ENCODE measurements at places on chromosomes 2 and 18.

DNA sequence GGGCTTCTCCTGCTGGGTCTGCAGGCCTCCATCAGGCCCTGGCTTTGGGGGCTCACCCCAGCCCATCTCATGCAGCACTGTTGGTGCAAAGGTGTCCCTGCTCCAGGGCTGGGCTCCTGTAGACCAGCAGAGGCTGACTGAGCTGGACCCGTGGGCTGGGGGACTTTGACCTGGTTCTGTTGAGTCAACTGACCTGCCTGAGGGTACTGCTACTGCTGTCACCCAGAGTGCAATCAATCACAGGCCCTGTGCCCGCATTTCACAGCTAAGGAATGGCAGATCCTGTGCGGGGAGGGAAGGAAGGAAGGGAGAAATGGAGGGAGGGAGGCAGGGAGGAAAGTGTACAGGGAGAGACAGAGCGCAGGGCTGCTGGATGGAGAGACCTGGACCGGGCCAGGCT lies 136.8 kb downstream of the TPO start:
- DNase-seq, result no peak

DNA sequence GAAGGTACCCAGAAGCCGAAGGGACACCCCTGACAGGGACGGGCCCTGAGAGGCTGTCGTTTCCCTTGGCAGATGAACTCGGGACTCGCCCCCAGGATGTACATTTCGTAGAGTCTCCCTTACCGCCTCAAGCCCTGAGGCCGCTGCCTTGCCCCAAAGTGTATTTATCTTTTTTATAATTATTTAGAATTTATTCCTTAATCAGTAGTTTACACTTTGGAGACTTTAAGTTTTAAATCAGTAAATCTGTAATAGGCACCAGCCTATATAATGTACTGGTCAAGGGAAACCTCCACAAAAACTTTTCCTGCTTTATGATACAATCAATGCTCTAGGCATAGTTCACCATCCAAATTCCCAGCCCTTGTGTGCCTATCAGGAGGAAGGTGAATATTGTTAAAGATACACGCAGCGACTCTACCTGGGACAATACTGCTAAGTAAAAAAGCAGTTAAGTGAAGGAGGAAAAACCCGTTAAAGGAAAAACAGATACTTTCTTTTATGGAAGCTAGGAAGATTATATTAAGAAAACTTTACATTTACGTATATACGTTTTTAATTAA lies 848 bp downstream of the VRK2 start:
- no peak for DNase-seq

GRCh38 chr2:108165729-108166128 lies 74.0 kb upstream of the SULT1C3 start:
- DNase-seq, result no peak

DNA sequence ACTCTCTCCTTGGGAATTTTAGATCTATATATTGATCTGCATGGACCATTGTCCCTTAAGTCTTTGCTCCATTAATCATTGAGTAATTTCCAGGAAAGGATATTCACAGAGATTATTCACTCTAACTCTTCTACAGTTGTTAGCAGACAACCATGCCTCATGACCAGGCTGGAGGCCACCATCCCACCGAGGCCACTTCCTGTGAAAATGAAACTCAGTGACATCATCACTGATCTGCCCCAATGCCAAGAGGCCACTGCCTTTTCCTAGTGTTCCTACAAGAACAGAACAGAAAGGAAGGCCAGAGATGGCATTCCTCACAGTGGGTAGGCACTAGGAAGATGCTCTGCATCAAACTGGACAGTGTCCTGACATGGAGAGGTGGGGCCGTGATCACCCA lies 161.3 kb downstream of the DTNA start:
- DNase-seq, result no peak

DNA sequence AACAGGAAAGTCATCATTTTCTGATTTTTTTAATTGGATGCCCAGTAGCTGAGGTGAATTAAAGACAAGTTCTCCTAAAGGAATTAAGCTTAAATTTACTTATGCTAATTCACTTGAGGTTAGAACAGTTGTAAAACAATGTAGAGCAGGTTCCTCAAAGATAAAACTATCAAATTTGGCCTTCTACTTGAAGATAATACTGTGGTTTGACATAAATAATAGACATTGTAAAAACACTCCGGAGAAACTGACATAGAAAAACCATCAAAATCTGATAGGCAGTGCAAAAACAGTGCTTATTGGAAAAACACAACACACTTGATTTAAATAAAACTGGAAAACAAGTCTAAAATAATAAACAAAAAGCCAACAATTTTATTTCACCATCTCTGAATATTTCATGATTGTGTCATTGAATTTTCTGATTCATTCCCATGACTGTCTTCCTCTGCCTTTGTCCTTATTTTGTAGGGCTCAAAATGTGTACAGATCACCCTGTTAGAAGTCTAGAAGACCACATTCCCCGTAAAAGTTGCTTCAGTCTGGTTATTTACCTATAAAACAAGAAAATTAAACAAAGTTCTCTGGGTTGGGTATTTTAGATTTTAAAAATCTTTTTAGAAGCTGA lies 28.3 kb upstream of the SLC40A1 start:
- DNase-seq, result no peak

- no peak for DNase-seq
Measured at GRCh38 chr18:58847383-58848071, 17.1 kb upstream of the ZNF532 start.

GRCh38 chr2:69789772-69790600 lies 39.5 kb upstream of the GMCL1 start:
- DNase-seq, result no peak

GRCh38 chr2:43745457-43745856 lies 28.4 kb upstream of the DYNC2LI1 start:
- no peak for DNase-seq

- no peak for DNase-seq
Measured at GRCh38 chr2:9945596-9945995, 5.9 kb upstream of the GRHL1 start.

GRCh38 chr2:179692610-179693009 lies 168.8 kb downstream of the ZNF385B start:
- DNase-seq, result no peak

DNA sequence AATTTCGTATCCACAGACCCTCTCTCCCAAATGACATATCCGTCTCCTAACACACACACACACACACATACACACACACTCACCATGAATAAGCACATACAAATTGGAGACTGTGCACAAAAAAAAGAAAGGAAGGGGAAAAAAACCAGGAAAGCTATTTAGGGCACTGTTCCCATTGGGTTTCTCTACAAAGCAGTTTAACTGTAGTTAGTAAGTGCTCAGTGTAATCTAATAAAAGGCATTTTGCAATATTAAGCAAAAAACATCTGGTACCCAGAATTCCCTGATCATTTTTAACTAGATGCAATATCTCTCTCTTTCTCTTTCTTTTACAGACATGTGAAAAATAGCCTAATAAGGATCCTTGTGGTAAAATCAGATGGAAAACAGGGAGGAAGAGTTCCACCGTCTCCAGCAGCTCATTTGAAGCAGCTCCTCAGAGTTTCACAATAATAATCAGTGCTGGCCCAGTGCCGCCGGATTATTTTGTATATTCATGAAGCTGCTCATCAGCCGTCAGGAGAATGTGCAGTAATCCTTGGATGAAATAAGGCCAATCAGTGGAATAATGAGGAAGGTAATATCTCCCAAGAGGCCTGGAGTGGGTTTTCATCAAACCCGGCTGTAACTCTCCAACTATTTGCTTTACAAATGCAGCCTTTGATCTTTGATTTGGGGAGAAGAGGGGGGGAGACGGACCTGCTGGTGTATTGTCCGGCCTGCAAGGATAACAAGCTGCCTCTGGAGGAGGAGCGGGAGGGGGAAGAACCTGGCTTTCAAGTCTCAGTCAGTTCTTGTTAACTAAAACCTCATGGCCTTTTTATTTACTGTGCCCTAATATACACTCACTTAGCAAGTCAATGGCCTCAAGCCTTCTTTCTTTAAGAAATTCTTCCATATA lies 227.6 kb upstream of the SMIM21 start:
- DNase-seq, result no peak

- DNase-seq, result no peak
Measured at GRCh38 chr2:234712421-234712935, 215.6 kb upstream of the ARL4C start.

DNA sequence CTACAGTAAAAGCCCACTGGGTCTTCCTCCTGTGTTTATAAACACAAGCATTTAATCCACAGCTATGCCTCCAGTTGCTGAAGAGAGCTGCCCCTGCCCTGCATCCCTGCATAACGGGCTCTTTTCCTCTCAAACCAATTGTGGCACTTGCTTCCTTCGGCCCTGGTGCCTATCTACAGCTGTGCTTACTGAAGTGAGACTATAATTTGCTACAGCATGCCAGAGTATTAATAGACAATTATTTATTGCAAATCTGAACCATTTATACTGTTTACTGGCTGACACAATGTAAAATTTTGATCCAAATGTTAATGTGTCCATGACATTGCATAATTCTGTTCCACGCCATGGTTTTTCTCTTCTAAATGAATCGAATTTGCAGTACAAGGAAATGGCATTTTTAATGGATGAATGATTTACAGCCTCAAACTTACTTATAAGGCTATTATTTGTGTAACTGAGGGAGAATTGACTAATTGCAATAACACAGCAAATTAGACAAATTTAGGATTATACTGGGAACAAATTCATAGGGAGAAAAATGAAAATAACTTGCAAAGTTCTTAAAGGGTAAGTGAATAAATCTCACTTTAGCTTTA lies 457.0 kb upstream of the HNRNPA3 start:
- DNase-seq, result no peak

- no peak for DNase-seq
Measured at GRCh38 chr2:37869771-37870170, 55.3 kb upstream of the RMDN2 start.

DNA sequence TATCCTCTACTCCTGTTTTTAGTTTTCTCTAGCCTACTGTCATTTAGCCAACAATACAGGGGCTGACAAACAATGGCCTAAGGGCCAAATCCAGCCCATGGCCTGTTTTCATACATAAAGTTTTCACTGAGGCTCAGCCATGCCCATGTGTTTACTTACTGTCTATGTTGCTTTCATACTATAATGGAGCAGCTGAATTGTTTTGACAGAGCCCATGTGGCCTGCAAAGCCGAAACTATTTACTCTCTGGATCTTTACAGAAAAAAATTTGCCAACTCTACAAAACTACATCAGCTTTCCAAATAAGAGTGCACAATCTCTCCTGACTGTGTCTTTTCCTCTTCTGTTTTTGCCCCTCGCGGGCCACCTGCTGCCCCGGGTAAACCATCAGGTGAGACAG lies 24.0 kb downstream of the LGALSL start:
- no peak for DNase-seq

GRCh38 chr18:6486764-6487426 lies 72.2 kb upstream of the L3MBTL4 start:
- DNase-seq, result no peak

- DNase-seq, result peak; percentile 14
Measured at GRCh38 chr2:44120428-44120827, 48.2 kb upstream of the PPM1B start.

DNA sequence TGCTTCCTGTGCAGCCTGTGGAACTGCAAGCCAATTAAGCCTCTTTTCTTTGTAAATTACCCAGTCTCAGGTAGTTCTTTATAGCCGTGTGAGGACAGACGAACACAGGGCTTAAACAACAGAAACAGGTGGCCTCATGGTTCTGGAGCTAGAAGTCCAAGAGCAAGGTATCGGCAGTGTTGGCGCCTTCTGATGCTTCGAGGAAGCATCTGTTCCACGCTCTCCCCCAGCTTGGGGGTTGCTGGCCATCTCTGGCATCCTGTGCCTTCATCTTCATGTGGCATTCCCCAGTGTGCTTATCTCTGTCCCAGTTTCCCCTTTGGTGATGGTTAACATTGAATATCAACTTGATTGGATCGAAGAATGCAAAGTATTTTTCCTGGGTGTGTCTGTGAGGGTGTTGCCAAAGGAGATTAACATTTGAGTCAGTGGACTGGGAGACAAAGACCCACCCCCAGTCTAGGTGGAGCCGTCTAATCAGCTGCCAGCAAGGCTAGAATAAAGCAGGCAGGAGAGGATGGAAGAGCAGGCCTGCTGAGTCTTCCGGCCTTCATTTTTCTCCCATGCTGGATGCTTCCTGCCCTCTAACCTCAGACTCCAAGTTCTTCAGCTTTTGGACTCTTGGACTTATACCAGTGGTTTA lies 287.6 kb downstream of the PHLPP1 start:
- no peak for DNase-seq

- no peak for DNase-seq
Measured at GRCh38 chr2:145157741-145158591, 638.0 kb upstream of the ZEB2 start.

GRCh38 chr2:109555346-109555900 lies 58.3 kb downstream of the SEPTIN10 start:
- no peak for DNase-seq

GRCh38 chr2:203763241-203763937 lies 57.0 kb downstream of the CD28 start:
- DNase-seq, result no peak

DNA sequence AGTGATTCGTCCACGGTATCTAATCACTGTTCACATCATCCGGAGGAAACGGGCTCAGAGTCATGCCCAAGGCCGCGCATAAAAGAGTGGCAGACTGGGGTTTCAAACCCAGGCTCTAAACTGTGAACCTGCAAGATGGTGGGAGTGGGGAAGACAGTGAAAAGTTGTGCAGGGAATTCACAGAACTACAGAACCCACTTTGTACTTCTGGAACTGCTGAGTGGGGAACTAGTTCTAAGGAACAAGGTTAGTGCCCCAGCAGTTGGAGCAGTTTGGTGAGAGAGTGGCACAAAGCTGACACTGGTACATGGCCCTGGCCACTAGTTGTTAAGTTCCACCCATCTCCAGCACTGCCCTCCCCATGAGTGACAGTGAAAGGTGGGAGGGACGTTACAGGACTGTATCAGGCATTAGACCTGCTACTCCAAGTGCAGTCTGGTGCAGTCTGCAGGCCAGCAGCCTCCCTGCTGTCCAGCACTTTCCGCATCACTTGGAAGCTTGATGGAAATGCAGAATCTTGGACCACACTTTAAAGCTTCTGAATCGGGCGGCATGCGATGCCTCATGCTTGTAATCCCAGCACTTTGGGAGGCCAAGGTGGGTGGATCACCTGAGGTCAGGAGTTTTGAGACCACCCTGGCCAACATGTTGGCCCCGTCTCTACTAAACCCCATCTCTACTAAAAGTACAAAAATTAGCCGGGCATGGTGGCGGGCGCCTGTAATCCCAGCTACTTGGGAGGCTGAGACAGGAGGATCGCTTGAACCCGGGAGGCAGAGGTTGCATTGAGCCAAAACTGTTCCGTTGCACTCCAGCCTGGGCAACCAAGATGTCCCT lies 47.3 kb downstream of the C2orf42 start:
- DNase-seq, result peak; percentile 32
